ENCODE measurements at places on chromosomes 13 and 19.

DNA sequence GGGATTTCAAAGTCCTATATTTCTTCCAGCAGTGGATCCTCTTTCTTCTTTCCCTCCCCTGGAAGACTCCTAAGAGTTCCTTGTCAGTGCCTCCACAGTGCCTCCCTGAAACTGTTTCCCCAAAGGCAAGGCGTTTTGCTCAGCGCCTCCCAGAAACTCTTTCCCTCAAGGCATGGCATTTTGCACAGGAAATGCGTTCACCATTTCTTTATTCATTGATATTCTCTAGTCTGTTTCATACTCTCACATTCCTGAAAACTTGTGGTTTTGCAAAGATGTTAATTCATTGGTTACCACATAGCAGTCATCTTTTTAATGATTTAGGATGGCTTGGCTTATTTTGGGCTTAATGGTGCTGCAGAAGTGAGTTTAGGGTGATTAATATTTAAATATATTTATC, 177.3 kb upstream of the SLC10A2 start:
- DNase-seq = no peak

DNA sequence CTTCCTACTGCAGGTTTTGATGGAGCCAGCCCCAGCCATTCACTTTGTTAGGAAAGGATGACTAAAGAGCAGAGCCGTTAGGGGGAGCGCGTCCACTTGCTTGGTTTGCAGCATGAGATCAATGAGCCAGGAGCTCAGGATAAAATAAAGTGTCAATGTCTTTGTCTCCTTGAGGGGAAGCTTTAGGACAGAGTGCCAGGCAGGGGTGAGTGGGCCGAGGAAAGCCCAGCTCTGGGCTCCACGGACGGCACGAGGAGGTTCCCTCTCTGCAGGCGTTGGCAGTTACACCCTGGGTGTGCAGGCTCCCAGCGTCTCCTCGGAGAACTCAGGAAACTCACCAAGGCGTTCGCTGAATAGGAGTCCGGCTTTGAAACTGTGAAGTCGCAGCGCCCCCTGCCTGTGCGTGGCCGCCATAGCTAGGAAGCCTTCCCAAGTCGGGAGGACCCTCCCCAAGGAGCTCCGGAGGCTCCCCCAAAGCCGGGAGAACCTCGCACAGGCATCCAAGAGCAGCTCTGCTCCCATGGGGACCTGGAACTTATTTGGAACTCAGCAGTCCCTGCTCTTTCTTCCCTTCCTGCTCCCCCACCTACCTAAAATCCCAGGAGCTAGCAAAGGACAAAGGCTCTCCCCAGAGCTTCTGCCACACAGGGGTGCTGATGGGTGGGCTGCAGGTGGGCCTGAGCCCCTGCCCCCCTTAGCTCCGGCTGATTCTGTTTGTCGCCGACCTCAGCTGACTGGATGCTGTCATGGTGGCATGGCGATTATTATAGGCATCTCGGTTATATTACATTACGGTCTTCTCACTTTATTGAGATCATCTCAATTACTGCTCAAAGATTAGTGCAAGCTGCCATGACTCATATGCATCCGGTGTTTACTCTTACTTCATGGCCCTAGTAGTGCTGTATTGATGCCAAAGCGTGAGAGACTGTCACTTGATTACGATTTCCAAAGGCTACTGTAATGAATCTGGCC, 34.4 kb downstream of the GSX1 start:
- peak; percentile 88 for DNase-seq

- DNase-seq = no peak
Observed at GRCh38 chr19:3514930-3515329, 8.8 kb downstream of the FZR1 start.

DNA sequence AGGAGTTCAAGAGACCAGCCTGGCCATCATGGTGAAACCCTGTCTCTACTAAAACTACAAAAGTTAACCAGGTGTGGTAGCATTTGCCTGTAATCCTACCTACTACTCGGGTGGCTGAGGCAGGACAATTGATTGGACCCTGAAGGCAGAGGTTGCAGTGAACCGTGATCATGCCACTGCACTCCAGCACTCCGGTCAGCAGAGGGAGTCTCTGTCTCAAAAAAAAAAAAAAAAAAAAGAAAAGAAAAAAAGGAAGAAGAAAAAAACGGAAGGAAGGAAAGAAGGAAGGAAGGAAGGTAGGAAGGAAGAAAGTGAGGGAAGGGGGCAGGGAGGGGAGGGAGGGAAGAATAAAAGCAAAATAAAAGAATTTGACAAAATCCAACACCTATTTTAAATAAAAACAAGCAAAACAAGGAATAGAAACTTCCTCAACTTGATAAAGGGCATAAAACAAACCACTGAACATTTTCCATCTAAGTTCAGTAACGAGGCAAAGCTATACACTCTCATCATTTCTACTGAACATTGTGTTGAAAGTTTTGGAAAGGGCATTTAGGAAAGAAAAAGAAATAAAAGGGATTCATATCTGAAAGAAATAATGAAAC, 411.6 kb upstream of the SLITRK5 start:
- no peak for DNase-seq

DNA sequence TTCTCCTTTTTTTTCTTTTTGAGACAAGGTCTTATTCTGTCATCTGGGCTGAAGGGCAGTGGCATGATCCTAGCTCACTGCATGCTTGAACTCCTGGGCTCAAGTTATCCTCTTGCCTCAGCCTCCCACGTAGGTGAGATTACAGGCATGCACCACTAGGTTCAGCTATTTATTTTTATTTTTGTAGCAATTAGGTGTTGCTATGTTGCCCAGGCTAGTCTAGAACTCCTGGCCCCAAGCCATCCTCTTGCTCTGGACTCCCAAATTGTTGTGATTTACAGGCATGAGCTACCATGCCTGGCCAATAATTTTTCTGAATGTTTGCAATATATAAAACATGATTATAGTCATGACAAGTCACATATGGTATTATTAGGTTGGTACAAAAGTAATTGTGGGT, 161.1 kb upstream of the ATXN8OS start:
- no peak for DNase-seq

GRCh38 chr13:46345866-46346265, 41.2 kb downstream of the RUBCNL start:
- no peak for DNase-seq

DNA sequence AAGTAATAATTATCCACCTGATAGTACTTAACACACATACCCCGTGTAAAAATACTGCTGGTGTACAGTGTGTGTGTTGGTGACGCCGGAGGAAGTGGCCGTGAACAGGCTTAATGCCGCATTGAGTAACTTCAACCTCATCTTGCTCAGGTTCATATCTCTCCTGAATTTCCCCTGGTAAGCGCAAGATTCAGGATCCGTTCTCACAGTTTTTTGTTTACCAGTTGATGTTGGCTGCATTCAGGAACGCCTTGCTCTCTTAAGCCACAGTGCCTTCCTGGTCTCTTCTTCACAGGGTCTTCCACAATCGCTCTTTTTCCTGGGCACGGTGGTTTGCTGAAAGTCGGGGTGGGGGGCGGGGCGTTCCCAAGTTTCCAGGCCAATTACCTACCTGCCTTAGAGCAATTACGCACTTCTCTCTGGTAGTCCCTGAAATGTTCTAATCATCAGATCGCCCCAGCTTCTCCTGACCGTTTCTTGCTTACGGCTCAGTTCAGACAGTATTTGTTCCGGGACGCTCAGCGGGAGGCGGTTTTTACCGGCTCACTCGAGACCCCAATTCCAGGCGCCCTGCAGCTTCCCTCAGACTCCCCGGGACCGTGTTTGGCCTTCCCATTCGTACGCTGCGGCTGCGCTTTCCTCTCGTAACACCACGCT, 706 bp upstream of the DNAJC3 start:
- DNase-seq = peak; percentile 59

GRCh38 chr13:46748300-46748699, 48.7 kb downstream of the ESD start:
- no peak for DNase-seq

DNA sequence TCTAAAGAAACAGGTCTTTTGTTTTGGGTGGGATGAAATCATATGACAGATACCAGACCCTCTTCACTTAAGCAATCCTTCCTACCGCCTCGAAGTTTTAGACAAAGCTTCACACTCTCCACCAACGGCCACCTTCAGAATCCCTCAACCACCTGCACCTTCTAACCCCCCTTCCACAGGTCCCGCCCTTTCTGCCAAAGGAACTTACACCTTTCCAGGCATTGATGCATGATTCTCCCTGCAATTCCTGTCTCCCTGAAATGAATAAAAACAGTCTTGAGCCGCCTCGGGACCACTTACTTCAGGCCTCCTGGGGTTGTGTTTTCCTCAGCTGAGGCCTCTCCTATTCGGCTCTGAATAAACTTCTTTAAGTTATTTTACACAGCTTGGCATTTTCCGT, 859 bp downstream of the ZNF433 start:
- no peak for DNase-seq

- DNase-seq = no peak
Observed at GRCh38 chr19:41932720-41933332, 4.6 kb upstream of the ERFL start.

- DNase-seq = no peak
Observed at GRCh38 chr19:11554160-11554559, 4.9 kb downstream of the ELOF1 start.

Data from lung microvascular endothelial cell (primary cell).